Spleen (tissue), 13 donors: ENCODE measurements at places on chromosomes 5 and 9. TPM values are rescaled to one million over a fixed set of nuclear protein-coding genes. Genes with fewer than 3 reads are reported as not detected.

GRCh38 chr5:173180331-173180730 lies 36.0 kb downstream of the BNIP1 start:
- H3K4me1 ChIP-seq: no peaks in the 10 kb centered on the region
- DNase-seq: no peak
- H3K4me3 ChIP-seq: no peak overlapping the region

PCDHB5 gene
- total RNA-seq: 1.6 TPM

DEPDC1B gene
- 1.7 TPM for total RNA-seq

PCDHGA6 gene
- total RNA-seq: 2.2 TPM

DNA sequence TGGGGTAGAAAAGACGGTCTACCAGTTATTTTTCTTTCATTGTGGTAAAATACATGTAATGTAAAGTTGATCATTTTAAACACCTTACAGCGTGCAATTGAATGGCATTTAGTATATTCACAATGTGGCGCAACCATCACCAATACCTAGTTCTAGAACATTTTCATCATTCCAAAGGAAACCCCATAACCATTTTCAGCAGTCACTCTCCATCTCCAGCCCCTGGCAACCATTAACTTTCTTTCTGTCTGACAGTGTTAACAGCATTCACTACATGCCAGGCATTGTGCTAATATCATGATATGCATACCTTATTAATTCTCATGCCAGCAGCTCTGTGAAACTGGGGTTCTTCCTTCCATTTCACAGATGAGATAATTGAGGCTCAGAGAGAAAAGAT lies 32.0 kb downstream of the PTGS1 start:
- H3K4me3 ChIP-seq: no peak overlapping the region
- H3K27me3 ChIP-seq: no peaks in the 10 kb centered on the region
- no peak overlapping the region for H3K27ac ChIP-seq
- no peaks in the 10 kb centered on the region for H3K4me1 ChIP-seq

DNA sequence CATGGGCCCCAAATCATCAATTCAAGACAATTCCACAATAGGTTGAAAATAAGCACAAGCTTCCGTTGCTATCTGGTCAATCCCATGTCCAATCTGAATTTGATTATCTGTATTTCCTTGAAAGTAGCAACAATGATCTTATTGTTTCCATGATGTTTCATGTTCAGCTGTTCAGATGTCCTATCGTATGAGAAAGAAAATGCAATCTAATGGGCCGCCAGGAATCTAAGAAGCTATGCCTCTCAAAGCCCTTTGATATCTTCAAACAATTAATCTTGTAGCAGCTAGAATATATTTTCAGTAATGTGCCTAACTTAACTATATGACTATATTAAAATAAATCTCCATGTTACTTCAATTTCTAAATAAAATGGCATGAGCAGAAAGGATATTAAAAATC lies 32.1 kb upstream of the ALDOB start:
- H3K4me3 ChIP-seq: no peak overlapping the region
- DNase-seq: no peak
- no peaks in the 10 kb centered on the region for H3K27me3 ChIP-seq
- H3K4me1 ChIP-seq: no peaks in the 10 kb centered on the region
- no peak overlapping the region for H3K27ac ChIP-seq
- H3K36me3 ChIP-seq: no peaks in the 10 kb centered on the region

GRCh38 chr5:27015758-27016157 lies 22.6 kb downstream of the CDH9 start:
- DNase-seq: no peak
- no peaks in the 10 kb centered on the region for H3K27me3 ChIP-seq
- no peaks in the 10 kb centered on the region for H3K36me3 ChIP-seq
- no peak overlapping the region for H3K4me3 ChIP-seq
- no peaks in the 10 kb centered on the region for H3K4me1 ChIP-seq
- H3K27ac ChIP-seq: no peak overlapping the region

DNA sequence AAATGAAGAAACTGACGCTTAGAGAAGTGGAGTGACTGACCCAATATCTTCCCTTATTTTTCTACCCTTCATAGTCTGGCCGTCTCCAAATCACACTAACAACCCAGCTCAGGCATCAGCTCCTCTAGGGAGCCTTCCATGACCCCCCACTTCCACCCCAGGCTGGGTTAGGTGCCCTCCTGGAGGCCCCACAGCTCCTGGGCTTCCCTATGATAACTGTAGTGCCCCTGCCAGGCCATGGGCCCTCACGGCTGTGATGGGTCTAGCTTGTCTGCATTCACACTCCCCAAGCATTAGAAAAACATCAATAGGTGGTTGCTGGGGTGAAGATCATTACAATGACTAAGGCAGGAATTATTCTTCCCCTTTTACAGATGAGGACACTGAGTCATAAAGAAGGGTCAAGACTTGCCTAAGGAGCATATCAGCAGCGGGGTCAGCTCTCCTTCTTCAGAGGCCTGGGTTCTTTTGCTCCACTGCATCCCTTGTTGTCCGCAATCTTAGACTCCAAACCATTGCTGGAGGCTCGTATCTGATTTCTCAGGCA lies 7.3 kb downstream of the CORO2A start:
- peak; percentile 65 for DNase-seq
- H3K27me3 ChIP-seq: no peaks in the 10 kb centered on the region

- no peak overlapping the region for H3K4me3 ChIP-seq
- no peak overlapping the region for H3K27ac ChIP-seq
- no peaks in the 10 kb centered on the region for H3K4me1 ChIP-seq
- DNase-seq: no peak
- H3K27me3 ChIP-seq: no peaks in the 10 kb centered on the region
Observed at GRCh38 chr9:124698265-124698664, 72.8 kb downstream of the NR6A1 start.

DNA sequence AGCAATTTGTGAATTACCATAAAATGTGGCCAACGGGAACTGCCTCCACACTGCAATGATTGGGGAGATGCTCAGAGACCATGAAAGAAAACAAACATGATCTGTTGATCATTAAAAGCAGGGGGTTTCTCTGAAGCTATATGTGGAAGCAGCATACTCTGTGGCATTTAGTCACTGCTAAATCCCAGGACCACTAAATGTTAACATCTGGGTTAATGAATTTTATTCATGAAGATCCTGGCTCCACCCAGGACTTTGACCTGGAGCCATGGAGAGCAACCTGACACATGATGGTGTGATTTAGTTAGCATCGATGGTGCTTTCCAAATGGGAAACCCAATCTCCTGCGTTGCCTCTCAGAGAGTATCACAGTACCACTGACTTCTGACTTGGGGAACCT lies 497.8 kb downstream of the AGTPBP1 start:
- no peaks in the 10 kb centered on the region for H3K27me3 ChIP-seq
- H3K4me1 ChIP-seq: no peaks in the 10 kb centered on the region
- H3K36me3 ChIP-seq: no peaks in the 10 kb centered on the region

MARCOL gene
- total RNA-seq: not detected

DNA sequence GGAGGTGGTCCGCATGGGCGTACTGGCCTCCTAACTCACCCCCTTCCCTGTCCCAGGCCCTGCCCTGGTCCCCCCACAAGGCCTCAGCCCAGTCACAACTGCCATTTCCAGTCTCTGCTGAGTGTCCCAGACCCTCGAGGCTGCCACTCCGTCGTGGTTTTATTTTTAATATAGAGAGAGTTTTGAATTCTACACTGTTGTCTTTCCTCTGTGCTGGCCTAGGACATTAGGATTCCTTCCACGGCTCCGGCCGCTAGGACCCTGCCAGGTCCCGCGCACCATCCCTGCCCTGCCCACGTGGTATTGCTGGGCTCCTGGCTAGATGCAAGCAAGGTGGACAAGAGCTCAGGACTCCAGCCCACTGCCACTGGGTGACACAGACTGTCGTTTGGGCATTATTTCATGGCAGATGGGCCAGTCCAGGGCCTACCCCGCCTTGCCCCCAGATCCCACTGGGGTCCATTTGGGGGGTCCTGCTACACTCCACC lies 53.3 kb downstream of the SAR1B start:
- H3K27ac ChIP-seq: no peak overlapping the region
- no peak for DNase-seq
- H3K4me3 ChIP-seq: no peak overlapping the region
- peaks cover 19% of the 10 kb centered on the region for H3K4me1 ChIP-seq

CORO2A gene
- 6.7 TPM for total RNA-seq

GRCh38 chr5:90399251-90399650 lies 10.3 kb downstream of the CETN3 start:
- H3K27ac ChIP-seq: no peak overlapping the region
- H3K4me3 ChIP-seq: no peak overlapping the region
- no peaks in the 10 kb centered on the region for H3K27me3 ChIP-seq
- H3K4me1 ChIP-seq: no peaks in the 10 kb centered on the region
- peaks cover 15% of the 10 kb centered on the region for H3K36me3 ChIP-seq

GRCh38 chr9:80242022-80242421 lies 670.3 kb downstream of the TLE4 start:
- H3K4me3 ChIP-seq: no peak overlapping the region
- peaks cover 5% of the 10 kb centered on the region for H3K36me3 ChIP-seq
- H3K27me3 ChIP-seq: no peaks in the 10 kb centered on the region
- no peaks in the 10 kb centered on the region for H3K4me1 ChIP-seq

GPX3 gene
- total RNA-seq: 416 TPM

ALDH1B1 gene
- 7.9 TPM for total RNA-seq

GRCh38 chr5:39314591-39314990 lies 49.7 kb downstream of the C9 start:
- H3K36me3 ChIP-seq: no peaks in the 10 kb centered on the region
- H3K27ac ChIP-seq: no peak overlapping the region
- DNase-seq: no peak
- H3K4me1 ChIP-seq: no peaks in the 10 kb centered on the region

ARHGAP26 gene
- 51.2 TPM for total RNA-seq

SPINK13 gene
- total RNA-seq: not detected

DNA sequence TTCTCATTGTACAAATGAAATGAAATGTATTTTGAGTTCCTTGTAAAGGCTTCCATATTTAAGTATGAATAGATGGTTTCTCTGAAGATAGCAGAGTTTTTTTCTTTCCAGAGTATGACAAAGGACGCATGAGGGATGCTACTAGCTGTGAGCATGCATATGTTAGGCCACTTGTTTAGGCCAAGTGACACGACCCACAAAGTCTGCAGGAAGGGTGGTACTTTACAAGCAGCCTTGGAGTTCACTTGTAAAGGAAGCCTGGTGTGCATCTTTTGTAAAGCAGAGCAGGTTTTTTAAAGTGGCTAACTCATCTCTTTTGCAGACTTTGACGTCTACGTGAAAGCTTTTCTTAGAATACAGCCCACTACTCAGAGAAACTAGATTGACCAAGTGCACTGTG lies 300.4 kb upstream of the RFX3 start:
- H3K27ac ChIP-seq: no peak overlapping the region
- H3K4me3 ChIP-seq: no peak overlapping the region
- no peaks in the 10 kb centered on the region for H3K36me3 ChIP-seq
- no peaks in the 10 kb centered on the region for H3K4me1 ChIP-seq
- DNase-seq: no peak

DNA sequence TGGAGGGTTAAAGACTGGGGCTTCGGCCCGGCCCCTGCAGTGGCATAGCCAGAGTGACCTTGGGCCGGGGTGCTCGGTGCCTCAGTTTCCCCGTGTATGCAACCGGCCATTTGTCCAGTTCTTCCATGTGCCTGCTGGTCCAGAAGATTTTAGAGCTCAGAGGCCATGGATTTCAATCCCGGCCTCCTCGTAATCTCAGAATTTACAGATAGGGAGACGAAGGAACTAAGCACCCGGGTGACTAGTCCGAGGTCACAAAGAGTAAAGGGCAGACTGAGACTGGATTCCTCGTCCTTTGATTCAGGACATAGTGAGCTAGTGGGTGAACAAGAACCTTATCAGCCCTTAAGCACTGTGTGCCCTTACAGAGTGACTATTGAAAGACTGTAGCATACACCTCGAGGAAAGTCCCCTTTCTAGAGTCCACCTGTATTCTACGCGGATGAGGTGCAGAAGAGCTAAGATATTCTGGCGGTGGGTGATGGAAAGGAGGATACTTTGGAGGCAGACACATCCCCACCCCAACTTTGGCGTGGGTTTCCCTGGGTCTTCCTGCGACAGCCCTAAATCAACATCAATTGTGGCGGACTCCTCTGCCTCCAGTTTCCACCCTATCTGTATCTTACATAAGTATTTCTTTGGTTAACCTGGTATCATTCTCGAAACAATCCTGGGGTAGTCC lies 597 bp downstream of the SLC31A1 start:
- peak overlapping the region; percentile 95 for H3K27ac ChIP-seq
- H3K36me3 ChIP-seq: no peaks in the 10 kb centered on the region
- H3K4me1 ChIP-seq: peaks cover 47% of the 10 kb centered on the region
- no peak for DNase-seq
- H3K4me3 ChIP-seq: peak overlapping the region; percentile 78
- no peaks in the 10 kb centered on the region for H3K27me3 ChIP-seq

GRCh38 chr5:129459777-129460671 lies at the start of gene ADAMTS19:
ADAMTS19 (plus strand) TSS chr5:129460298; CDS start chr5:129460392, 94 bp downstream.
- peaks cover 67% of the 10 kb centered on the region for H3K27me3 ChIP-seq
- no peaks in the 10 kb centered on the region for H3K4me1 ChIP-seq
- H3K36me3 ChIP-seq: no peaks in the 10 kb centered on the region

NME5 gene
- total RNA-seq: 0.55 TPM

DNA sequence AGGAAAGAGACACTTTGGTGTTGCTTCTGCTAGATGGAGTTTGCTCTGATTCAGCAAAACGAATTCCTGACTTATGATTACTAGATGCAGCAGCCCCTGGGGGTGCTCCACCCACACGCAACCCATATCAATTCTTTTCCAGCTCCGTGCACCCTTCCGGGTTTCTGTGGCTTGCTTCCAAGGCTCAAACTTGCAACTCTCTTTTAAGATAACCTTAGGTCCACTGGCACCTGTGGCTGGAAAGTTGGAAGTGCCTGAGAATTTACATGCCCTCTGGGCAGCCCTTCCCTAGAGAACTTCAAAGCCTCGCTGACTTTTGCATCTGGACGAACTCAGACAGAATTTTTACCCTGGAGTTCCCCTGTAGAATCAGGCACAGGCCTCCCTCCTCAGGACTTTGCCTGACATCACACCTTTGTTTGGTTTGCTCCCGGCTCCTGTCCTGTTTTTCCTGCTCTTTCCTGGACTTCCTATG lies 224.9 kb downstream of the SNX18 start:
- H3K27ac ChIP-seq: no peak overlapping the region
- no peaks in the 10 kb centered on the region for H3K36me3 ChIP-seq
- no peak for DNase-seq
- no peak overlapping the region for H3K4me3 ChIP-seq
- no peaks in the 10 kb centered on the region for H3K27me3 ChIP-seq

IL13 gene
- total RNA-seq: not detected

ADRB2 gene
- 9.6 TPM for total RNA-seq

DNA sequence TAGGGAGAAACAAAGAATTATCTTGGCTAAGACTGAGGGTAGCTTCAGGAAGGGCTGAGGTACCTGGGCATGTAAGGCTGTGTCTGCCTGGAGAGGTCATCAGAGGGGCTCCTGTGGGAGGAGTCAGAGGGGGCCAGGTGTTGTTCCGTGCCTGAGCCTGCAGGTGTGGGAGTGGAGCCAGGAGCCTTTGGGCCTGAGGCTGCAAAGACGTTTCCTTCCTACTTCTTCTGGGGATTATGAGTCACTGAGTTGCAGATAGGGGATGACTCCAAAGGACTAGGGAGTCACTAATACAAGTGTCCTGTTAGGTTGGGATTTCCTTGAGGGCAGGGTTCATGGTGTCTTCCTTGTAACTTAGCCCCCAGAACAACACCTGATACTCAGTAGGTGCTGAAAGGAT lies 391.1 kb downstream of the ARHGEF28 start:
- H3K4me3 ChIP-seq: no peak overlapping the region
- no peak for DNase-seq
- H3K27ac ChIP-seq: no peak overlapping the region
- no peaks in the 10 kb centered on the region for H3K27me3 ChIP-seq
- H3K4me1 ChIP-seq: no peaks in the 10 kb centered on the region

KIF27 gene
- 11.3 TPM for total RNA-seq

- H3K4me1 ChIP-seq: peaks cover 47% of the 10 kb centered on the region
- peak overlapping the region; percentile 82 for H3K27ac ChIP-seq
- DNase-seq: no peak
- H3K36me3 ChIP-seq: no peaks in the 10 kb centered on the region
- no peaks in the 10 kb centered on the region for H3K27me3 ChIP-seq
Observed at GRCh38 chr5:132388244-132389050, 18.9 kb downstream of the SLC22A5 start.
